H1 (cell line): ENCODE measurements at places on chromosomes 11 and 22.

DNA sequence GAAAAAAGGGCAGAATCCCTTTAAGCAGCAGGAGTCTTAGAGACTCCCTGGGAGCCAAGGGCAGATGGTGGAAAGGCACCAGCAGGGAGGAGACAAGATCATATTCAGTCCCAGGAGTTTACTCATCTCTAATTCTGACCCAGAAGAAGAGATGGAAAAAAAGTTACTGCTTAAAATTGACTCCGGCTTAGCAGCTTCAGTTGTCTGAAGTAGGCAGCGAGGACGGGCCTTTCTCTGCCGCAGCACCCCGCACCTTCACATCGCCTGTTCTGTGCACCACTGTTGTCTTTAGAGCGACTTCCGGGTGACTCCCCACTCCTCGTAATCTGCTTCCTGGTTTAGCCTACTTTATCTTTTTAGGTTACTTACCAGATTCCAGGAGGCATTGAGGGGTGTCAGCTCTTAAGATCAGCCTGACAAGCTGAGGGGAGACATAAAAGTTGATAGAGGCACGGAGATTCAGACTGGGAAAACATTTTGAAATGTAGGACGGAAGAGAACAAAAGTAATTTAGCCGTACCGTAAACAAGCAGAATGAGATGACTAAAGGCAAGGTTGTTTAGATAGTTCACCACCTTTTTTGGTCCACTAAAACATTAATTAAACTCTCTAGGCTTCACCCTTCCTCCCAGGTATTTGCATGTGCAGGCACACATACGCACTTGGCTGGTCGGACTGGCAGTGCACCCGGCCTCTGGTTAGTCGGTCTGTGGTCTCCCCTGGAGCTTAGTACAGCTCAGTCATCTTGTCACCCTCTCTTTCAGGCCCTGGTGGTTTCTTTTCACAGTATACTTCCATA is 74.3 kb downstream of the CECR2 start:
- no peaks in the 10 kb centered on the region for H3K36me3 ChIP-seq
- DNase-seq = no peak
- H3K4me3 ChIP-seq = no peak overlapping the region
- no peak overlapping the region for H3K27ac ChIP-seq
- H3K27me3 ChIP-seq = no peaks in the 10 kb centered on the region
- peaks cover 6% of the 10 kb centered on the region for H3K4me1 ChIP-seq

DNA sequence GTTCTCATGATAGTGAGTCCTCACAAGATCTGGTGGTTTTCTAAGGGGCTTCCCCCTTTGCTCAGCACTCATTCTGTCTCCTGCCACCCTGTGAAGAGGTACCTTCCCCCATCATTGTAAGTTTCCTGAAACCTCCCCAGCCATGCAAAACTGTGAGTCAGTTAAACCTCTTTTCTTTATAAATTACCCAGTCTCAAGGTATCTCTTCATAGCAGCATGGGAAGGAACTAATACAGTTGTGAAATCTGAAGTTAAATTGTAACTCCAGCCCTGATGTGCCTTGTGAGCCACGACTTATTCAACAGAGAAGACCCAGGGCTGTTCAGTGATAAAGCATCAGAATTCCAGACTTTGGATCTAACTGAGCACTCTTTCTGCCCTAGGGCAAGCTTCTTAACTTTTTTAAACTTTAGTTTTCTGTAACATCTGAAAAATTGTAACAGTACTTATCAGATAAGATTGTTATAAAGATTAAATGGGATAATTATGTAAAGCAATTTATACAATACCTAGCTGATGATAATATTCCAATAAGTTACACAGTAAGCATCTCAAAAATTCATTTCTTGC is 220.0 kb downstream of the TRPC6 start:
- no peak overlapping the region for H3K27ac ChIP-seq
- no peaks in the 10 kb centered on the region for H3K27me3 ChIP-seq
- DNase-seq = no peak
- H3K4me3 ChIP-seq = no peak overlapping the region
- H3K36me3 ChIP-seq = no peaks in the 10 kb centered on the region

DNA sequence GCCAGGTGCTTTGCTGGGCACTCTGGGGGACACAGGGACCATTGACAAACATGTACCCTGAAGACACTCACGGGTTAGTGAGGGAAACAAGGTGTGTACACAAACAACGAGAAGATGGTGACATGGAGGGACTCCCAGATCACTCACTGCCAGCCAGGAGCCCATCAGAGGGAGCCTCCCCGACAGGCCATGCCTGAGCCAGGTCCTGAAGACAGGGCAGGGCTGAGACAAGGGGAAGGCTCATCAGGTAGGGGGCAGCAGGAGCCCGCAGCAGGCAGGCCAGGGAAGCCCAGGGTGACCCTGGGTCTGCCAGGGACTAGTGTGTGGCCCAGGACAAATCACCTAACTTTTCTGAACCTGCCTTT is 127.9 kb downstream of the BUD13 start:
- H3K27me3 ChIP-seq = 0 out of 2 replicates have a peak, but pooled peaks cover 3% of the 10 kb centered on the region
- DNase-seq = peak; percentile 23
- H3K4me1 ChIP-seq = peaks cover 8% of the 10 kb centered on the region
- no peaks in the 10 kb centered on the region for H3K36me3 ChIP-seq
- no peak overlapping the region for H3K27ac ChIP-seq

- peaks cover 6% of the 10 kb centered on the region; the same call in 1 of the 2 replicates for H3K36me3 ChIP-seq
- H3K4me3 ChIP-seq = no peak overlapping the region
- no peak overlapping the region for H3K27ac ChIP-seq
- no peaks in the 10 kb centered on the region for H3K27me3 ChIP-seq
These were observed 19.4 kb downstream of the SNU13 start for GRCh38 chr22:41668971-41669911.

DNA sequence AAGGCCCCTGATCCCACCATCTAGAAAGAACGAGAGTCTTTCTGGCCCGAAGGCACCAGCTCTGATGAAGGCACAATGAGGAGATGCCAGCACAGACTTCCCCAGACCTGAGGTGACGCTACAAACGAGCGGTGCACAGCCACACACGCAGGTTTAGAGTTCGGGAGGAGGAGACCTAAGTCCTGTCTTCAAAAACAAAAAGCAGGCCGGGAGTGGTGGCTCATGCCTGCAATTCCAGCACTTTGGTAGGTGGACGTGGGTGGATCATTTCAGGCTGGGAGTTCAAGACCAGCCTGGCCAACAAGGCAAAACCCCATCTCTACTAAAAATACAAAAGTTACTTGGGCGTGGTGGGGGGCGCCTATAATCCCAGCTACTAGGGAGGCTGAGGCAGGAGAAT is 9.5 kb downstream of the LTO1 start:
- no peaks in the 10 kb centered on the region for H3K27me3 ChIP-seq
- H3K36me3 ChIP-seq = peaks cover 2% of the 10 kb centered on the region; the same call in 1 of the 2 replicates
- DNase-seq = no peak
- H3K4me3 ChIP-seq = no peak overlapping the region
- no peak overlapping the region for H3K27ac ChIP-seq
- no peaks in the 10 kb centered on the region for H3K4me1 ChIP-seq

DNA sequence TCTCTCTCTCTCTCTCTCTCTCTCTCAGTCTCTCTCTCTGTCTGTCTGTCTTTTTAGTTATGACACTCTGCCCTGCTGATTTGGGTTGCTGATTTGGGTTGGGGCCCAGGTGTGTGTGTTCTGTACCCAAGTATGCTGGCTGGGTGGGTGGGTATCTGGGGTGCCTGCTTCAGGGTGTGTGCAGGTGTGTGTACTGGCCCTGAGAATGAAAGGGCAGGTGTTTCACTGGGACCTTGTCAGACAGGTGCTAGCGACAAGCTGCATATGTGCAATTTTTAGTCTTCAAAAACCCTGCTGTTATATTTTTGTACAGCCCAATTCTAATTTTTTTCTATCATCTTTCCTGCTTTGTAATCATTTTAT is 943 bp downstream of the CSF2RB start:
- peaks cover 45% of the 10 kb centered on the region for H3K27me3 ChIP-seq
- no peak overlapping the region for H3K27ac ChIP-seq
- no peaks in the 10 kb centered on the region for H3K36me3 ChIP-seq

DNA sequence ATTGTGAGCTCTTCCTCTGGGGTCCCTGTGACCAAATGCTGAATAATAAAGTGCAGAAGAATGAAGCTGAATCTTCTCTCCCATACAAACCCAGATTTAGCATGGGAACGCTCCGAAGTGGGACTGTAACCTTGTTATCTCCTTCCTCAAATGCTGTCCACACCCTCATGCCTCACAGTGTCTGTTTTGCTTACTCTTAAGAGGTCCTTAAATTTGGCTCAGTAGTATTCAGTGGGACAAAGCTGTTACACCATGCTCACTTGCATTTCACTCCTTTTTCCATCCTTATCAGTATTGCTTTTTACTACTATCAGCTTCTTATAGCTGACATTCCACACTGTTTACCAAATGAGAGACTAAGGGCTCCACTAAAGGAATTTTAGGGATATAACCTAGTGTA is 13.8 kb upstream of the AMOTL1 start:
- H3K27ac ChIP-seq = no peak overlapping the region
- H3K27me3 ChIP-seq = no peaks in the 10 kb centered on the region
- H3K36me3 ChIP-seq = no peaks in the 10 kb centered on the region
- H3K4me1 ChIP-seq = no peaks in the 10 kb centered on the region; the same call in 1 of the 2 replicates
- DNase-seq = no peak

DNA sequence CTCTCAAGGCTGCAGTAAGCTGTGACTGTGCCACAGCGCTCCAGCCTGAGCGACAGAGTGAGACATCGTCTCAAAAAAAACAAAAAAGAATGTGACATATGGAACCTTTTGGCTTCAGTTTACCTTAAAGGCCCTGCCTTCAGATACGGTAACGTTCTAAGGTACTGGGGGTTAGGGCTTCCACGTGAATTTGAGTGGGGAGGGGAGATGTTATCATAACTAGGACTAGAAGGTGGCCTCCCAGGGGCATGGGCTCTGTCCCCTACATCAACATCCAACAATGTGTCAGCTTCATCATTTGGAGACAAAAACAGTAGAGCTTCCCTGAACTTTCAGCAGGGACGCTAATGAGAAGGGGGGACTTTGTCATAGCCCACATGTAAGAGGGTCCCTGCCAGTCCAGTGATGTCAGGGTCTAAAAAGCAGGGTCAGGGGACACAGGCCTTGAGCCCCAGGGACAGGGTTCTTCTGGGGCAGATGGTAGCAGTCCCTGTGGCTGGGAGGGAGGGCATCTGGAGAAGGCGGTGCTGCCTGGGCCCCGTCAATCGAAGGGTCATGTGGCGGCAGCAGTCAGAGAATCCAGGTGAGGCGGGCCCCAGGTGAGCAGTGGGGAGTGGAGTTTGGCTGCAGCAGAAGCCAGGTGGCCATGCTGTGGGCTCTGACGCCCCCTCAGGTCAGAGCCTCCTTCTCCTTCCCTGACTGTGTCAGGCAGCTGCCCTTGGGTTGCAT is 79.8 kb downstream of the BCR start:
- peaks cover 14% of the 10 kb centered on the region; the same call in 1 of the 2 replicates for H3K36me3 ChIP-seq
- H3K4me3 ChIP-seq = no peak overlapping the region
- DNase-seq = no peak

DNA sequence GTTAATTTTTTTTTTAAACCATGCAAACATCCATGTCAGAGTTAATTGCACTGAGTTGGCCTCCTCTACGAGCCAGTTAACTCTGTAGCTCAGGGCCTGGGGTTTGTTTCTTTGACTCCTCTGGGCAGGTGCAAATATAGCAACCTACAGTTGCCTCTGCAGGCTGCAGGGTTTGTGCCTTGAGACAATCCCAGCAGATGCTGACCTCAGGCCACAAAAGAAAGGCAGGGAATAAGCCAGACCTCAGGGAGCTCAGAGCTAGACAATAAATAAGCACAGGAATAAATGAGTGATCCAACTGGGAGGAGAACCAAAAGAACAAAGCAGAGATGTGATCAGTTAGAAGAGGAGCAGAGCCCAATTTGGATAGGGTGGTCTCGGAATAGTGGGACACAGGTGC is 390.8 kb downstream of the SHANK2 start:
- no peaks in the 10 kb centered on the region for H3K27me3 ChIP-seq
- no peak for DNase-seq
- H3K36me3 ChIP-seq = no peaks in the 10 kb centered on the region
- H3K27ac ChIP-seq = no peak overlapping the region
- no peak overlapping the region for H3K4me3 ChIP-seq

GRCh38 chr11:127275774-127276173 is 275.2 kb upstream of the KIRREL3 start:
- no peak for DNase-seq
- peaks cover 3% of the 10 kb centered on the region; the same call in 1 of the 2 replicates for H3K4me1 ChIP-seq
- no peak overlapping the region for H3K27ac ChIP-seq
- no peaks in the 10 kb centered on the region for H3K27me3 ChIP-seq

- H3K27ac ChIP-seq = peak overlapping the region; percentile 97; the same call in 1 of the 2 replicates
- no peaks in the 10 kb centered on the region for H3K36me3 ChIP-seq
- DNase-seq = no peak
- no peaks in the 10 kb centered on the region for H3K4me1 ChIP-seq
- peak overlapping the region; percentile 86 for H3K4me3 ChIP-seq
These were observed 770 bp upstream of the TSG101 start for GRCh38 chr11:18527512-18527911.

GRCh38 chr22:19218541-19219233 is 40.2 kb upstream of the SLC25A1 start:
- no peaks in the 10 kb centered on the region for H3K27me3 ChIP-seq
- peaks cover 14% of the 10 kb centered on the region for H3K36me3 ChIP-seq
- H3K4me3 ChIP-seq = no peak overlapping the region
- H3K27ac ChIP-seq = no peak overlapping the region
- no peak for DNase-seq

- H3K36me3 ChIP-seq = no peaks in the 10 kb centered on the region
- H3K27me3 ChIP-seq = peaks cover 8% of the 10 kb centered on the region
These were observed 76.4 kb upstream of the PPARA start for GRCh38 chr22:46073683-46074504.

- no peak for DNase-seq
- no peaks in the 10 kb centered on the region for H3K4me1 ChIP-seq
- peaks cover 16% of the 10 kb centered on the region; the same call in 1 of the 2 replicates for H3K36me3 ChIP-seq
- peak overlapping the region; percentile 89 for H3K4me3 ChIP-seq
- H3K27ac ChIP-seq = peak overlapping the region; percentile 80
These were observed 546 bp downstream of the GNB1L start for GRCh38 chr22:19853879-19854777.

- no peaks in the 10 kb centered on the region for H3K36me3 ChIP-seq
- no peaks in the 10 kb centered on the region for H3K27me3 ChIP-seq
- H3K4me1 ChIP-seq = no peaks in the 10 kb centered on the region; the same call in none of the 2 replicates
- H3K27ac ChIP-seq = no peak overlapping the region
- no peak overlapping the region for H3K4me3 ChIP-seq
These were observed 110.6 kb upstream of the NECTIN1 start for GRCh38 chr11:119839476-119840133.

- H3K4me1 ChIP-seq = peaks cover 23% of the 10 kb centered on the region
- H3K4me3 ChIP-seq = no peak overlapping the region
- no peaks in the 10 kb centered on the region for H3K27me3 ChIP-seq
- H3K36me3 ChIP-seq = no peaks in the 10 kb centered on the region
These were observed 10.8 kb downstream of the LIF start for GRCh38 chr22:30235687-30236170.

DNA sequence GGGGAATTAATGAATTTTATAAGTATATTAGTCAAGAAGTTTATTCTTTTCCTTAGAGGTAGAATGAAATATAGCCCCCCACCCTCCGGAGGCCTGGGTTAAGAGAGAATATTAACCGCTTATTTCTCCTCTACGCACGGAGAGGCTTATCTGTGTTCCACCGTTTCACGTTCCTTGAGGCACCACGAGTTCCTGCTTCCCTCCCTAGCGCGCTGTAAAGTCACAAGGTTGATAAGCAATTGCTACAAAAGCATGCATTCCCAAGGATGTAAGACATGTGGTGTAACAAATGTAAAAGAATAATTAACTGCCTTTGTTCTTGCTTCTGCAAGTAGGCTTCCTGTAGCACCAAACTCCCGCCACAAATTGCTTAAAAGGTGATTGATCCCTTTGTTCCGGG is 1.5 kb upstream of the ANKRD42 start:
- H3K4me3 ChIP-seq = no peak overlapping the region; the same call in 1 of the 2 replicates
- H3K36me3 ChIP-seq = peaks cover 8% of the 10 kb centered on the region
